ENCODE measurements at places on chromosomes 2 and 18.
A peak's percentile ranks its signal among the peaks of the same experiment; 100 is the strongest.

GRCh38 chr2:235532307-235532706 is 38.5 kb downstream of the AGAP1 start:
- DNase-seq, result no peak

- peak; percentile 96 for DNase-seq
These were observed 84.0 kb downstream of the DDX1 start for GRCh38 chr2:15675456-15676195.

- no peak for DNase-seq
These were observed 132.1 kb downstream of the MBP start for GRCh38 chr18:77000527-77000926.

- no peak for DNase-seq
These were observed 16.5 kb downstream of the DYNC1I2 start for GRCh38 chr2:171703574-171704347.

DNA sequence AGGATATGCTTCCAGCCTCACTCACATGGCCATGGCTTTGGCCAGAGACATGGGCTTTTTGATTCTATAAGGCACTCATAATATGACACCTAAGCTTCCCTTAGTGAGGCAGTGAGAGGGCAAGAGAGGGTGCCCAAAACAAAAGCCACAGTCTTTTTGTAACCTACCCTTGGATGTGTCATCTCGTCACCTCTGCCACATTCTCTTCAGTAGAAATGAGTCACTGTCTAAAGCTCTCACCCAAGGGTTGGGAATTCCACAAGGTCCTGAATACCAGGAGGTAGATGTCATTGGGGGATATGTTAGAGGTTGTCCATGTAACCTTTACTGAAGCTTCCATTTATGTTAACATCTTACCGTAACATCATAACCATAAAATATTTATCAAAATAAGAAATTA is 108.4 kb downstream of the ALMS1 start:
- DNase-seq, result peak; percentile 18

Data from NCI-H226 (cell line).